ENCODE measurements at places on chromosomes 1 and 21. TPM values are rescaled to one million over a fixed set of nuclear protein-coding genes. Genes with fewer than 3 reads are reported as not detected.

DNA sequence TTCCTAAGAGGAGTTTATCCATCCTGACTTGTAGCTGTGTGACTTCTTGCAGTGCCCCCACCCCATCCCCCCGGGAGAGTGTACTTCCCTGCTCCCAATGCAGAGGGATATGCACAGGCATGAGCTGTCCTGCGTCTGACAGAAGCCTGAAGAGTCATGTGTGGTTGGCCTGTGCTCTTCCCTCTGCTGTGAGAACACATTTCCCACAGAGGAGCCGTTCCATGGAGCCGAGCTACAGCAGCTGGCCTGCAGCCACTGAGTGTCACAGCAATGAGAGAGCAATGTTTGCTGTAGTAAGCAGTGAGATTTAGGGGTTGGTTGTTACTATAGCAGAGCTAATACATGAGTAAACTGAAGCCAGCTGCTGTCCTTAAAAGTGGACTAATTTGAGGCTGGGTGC, 22.0 kb downstream of the PARS2 start:
- DNase-seq: no peak

GRCh38 chr1:40224040-40224439, 23.7 kb upstream of the TMCO2 start:
- no peak for DNase-seq

GRCh38 chr1:246785494-246786111, 61.4 kb downstream of the SCCPDH start:
- DNase-seq: no peak

DNA sequence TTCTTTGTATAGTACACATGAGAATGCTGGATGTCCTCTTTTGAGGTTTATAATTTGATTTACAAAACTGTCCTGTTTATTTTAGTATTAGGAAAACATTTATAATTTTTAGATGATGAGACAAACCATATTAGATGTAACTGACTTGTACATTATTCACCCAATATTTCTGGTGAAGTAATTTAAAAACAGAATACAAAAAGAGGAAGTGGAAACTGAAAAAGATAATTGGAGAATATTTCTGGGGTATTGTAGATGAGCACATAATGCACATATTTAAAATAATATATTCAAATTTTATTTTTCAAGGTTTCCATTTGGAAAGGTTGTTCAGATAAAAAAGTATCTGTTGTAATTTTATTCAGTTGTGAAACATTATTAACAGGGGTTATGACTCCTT, 40.7 kb downstream of the XPR1 start:
- DNase-seq: no peak

DNA sequence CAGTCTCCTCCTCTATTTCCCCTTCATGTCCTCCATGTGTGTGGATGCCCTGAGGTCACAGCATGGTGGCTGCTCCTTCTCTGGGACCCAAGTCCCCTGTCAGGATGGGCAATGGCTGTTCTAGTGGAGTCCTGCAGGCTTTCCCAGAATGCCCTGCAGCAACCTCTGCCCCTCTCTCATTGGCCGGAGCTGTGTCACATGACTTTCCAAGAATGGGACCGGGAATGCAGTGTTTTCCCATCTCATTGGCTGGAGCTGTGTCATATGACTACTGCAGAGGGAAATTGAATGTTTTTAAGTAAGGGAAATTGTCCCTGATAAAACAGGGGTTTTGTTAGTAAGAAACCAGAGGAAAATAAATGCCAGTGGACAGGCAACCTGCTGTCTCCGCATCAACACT, 365.9 kb downstream of the PTPRU start:
- DNase-seq: no peak

- no peak for DNase-seq
Observed at GRCh38 chr1:170568197-170568596, 36.2 kb downstream of the GORAB start.

DNA sequence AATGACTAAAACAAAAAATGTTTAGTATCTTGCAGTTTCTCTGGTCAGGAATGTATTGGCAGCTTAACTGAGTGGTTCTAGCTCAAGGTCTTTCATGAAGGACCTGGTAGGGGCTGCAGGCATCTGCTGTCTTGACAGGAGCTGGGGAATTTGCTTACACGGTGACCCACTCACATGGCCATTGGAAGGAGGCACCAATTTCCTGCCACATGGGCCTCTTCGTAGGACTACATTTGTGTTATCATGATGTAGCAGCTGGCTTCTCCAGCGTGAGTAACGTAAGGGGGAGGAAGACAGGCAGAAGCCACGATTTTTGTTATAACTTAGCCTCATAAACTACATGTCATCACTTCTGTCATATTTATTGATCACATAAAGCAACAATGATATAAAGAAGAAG, 376.3 kb downstream of the AMY1C start:
- DNase-seq: no peak

GRCh38 chr1:73903092-73903491, 294.9 kb downstream of the LRRIQ3 start:
- DNase-seq: no peak

DNA sequence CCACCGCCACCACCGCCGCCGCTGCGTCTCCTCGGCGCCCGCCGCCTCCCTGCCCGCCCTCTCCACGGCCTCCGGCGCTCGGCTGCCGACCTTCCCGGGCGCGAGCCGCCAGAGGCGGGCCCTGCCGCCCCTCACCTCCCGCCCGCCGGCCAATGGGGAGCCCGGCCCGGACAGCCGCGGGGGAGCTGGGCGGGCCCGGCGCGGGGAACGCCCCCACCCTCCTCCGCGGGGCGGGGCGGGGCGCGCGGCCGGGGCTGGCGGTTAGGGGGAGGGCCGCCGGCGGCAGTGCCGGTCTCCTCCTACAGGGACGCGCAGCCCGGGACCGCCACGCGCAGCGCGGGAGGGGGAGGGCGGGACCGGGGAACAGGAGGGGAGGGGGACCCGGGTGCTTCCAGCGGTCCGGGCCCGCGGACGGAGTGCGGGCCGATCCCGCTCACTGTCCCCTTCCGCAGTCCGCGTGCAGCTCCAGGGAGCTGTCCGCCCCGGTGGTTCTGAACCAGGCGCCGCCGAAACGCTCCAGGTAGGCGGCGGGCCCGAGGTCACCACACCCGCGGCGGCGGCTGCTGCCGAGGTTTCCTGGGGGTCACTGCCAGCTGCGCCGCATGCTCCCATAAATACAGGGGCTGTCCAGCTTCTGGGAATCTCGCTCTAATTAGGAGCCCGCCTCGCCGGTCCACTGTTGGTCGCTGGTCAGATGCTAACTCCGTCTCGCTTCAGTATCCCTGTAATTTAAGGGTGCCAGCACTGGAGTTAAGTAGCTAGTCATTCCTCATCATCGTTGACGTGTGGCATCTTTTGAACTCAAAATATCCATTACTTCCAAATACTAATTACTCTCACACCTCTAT, at the start of gene PGBD5:
Gene PGBD5 (minus strand): TSS at position 87 of the 848 bp plus-strand sequence. CDS start 404 bp downstream, outside the sequence.
- peak; percentile 45 for DNase-seq

DNA sequence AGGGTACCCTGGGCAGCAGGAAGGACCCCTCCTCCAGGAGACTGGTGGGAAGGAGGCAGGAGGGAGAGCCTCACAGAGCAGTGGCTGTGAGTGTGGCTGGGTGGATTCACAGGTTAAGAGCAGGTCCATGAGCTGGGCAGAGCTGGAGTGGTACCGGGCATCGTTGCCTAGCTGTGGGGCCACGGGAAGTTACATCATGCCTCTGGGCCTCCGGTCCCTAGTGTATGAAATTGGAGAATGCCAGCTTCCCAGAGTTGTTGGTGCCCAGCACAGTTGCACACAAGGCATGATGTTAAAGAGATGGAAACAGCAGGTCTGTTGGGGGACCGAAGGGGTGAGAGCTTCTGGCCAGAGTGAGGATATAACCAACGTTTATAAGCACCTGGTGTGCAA, 18.5 kb downstream of the FOXO6 start:
- no peak for DNase-seq

DNA sequence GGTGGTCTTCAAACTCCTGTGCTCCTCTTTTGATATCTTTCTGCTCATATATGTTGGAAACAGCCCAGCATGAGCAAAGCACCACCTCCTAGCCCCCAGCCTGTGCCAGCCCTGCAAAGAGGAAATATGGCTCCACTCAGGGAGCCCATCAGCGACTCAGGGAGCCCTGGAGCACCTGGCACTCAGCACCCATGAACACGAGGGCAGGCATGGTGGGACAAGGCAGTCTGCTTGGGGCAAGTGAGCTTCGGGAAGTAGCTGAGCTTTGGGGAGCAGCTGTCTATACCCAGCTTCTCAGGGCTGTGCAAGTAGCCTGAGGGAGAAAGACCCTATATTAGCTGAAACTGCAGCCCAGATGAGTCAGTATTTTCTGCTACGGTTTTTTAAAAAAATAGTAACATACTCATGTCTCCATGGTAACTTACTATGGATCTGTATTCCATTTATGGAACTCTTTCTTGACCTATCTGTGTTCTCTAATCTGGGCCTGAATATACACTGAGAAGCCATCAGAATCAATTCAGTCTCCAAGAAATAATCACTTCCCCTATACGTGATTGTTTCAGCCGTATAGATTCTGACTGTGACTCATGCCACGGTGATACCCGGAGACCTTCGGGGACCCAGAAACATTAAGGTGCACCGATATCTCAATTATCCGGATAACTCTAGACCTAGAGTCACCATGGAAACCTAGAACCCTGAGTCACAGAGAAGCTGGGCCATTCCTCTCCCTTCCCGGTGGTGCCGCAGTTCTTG, 1.5 kb upstream of the ETS2 start:
- no peak for DNase-seq

DNA sequence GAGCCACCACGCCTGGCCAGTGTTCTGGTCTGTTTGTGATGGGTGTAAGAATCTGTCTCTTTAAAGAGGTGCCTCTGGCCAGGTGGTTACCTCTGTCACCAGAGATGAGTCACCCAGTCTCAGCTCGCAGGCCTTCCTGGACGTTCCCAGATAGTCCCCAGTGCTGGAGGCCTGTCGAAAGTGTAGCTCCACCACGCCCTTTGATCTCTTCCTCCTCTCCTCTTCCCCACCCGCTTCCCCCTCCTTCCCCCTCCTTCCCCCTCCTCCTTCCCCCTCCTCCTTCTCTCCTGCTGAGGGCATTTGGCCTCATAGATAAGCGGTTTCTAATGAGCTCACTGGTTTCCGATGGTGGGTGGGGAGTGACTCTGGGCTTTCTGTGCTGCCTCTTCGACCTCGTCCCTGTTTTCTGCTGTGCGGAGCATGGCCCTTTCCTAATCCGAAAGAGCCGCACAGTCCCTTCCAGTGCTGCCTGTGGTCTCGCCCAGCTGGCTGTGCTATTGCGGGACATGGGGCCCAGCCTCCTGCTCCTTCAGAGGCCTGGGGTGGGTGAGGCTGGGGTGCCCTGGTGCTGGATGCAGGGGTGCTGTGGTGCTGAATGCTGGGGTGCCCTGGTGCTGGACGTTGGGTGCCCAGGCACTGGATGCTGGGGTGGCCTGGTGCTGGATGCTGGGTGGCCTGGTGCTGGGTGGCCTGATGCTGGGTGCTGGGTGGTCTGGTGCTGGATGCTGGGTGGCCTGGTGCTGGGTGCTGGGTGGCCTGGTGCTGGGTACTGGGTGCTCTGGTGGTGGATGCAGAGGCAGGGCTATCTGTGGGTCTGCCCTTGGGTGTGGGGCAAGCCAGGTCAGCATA, 19.2 kb downstream of the AGPAT3 start:
- no peak for DNase-seq

GRCh38 chr1:47532921-47533792, 95.3 kb downstream of the FOXD2 start:
- DNase-seq: no peak

DNA sequence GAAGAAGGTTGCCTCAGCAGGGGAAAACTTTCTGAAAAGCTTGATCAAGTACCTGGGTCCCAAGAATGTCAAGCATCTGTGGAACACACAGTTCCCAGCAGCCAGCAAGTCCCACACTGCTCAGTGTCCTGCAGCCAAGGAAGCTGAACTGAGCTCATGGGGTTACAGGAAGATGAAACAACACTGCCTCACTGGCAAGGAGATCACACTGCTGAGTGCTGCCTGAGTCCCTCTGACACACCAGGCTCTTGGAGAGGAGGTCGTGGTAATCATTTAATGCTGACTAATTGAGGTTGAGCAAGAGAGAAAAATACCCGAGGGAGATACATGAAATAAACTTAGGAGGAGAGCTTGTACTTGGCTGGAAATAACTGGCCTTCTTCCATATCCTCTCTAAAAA, 75.2 kb downstream of the MPZL1 start:
- peak; percentile 95 for DNase-seq

DNA sequence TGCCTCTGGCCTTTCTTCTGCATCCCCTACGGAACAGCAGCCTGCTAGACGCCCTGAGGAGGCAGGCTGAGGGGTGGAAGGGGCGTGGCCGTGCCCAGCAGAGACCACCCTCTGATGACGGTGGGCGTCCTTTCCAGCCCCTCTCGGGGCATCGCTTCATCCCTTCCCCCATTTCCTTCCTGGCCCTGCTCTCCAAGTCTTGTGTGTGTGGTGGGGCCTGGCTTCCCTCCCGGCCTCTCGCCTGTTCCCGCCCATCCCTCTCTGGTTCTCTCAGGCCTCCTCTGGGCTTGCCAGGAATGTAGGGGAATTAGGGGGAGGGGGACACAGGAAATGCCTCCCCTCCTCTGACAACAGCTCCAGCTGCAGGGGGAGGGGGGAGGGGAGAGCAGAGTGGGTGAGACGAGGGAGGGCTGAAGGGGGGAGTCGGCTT, 51.1 kb downstream of the SKI start:
- no peak for DNase-seq

- DNase-seq: no peak
Observed at GRCh38 chr1:162660574-162660973, 28.3 kb downstream of the DDR2 start.

DNA sequence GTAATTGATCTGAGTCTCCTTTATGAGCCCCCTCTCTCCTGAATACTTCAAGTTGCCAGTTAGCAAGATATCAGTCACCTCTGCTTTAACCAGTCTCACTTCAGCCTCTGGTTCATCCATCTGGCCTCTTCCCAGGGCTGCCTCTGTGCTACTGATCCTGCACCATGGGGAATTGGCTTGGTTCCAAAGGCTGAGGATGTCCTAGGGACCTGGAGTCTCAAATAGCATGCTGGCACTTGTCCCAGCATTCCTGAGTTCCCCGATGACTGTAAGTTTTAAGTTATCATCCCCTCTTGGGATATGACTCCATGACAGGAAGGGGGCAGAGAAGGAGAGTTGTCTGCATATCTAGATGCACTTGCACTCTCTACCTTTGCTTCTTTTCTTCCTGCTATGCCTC, 252.0 kb downstream of the PTBP2 start:
- peak; percentile 46 for DNase-seq

- DNase-seq: no peak
Observed at GRCh38 chr21:33696465-33696864, 54.2 kb downstream of the ITSN1 start.

- no peak for DNase-seq
Observed at GRCh38 chr1:235298758-235299157, 29.2 kb downstream of the ARID4B start.

GRCh38 chr21:46455575-46456385, 2.9 kb upstream of the DIP2A start:
- DNase-seq: peak; percentile 95

The PLA2G2C gene
- total RNA-seq: not detected

The BRDT gene
- not detected for total RNA-seq

The HJV gene
- total RNA-seq: not detected

The KCNJ6 gene
- not detected for total RNA-seq

The HSD3B2 gene
- total RNA-seq: not detected

The KRTAP13-1 gene
- total RNA-seq: not detected

The RPE65 gene
- total RNA-seq: not detected

All from HT1080 (cell line).